Left lung (tissue), 14 donors: ENCODE measurements at places on chromosomes 5 and 9. TPM values are rescaled to one million over a fixed set of nuclear protein-coding genes. Genes with fewer than 3 reads are reported as not detected.
A peak's percentile ranks its signal among the peaks of the same experiment; 100 is the strongest.

GRCh38 chr5:123875561-123876275, 363.7 kb downstream of the CSNK1G3 start:
- DNase-seq, result no peak
- H3K27ac ChIP-seq, result no peak overlapping the region
- H3K4me1 ChIP-seq, result peaks cover 14% of the 10 kb centered on the region

KLHL9 gene
- 21.6 TPM for total RNA-seq

DNA sequence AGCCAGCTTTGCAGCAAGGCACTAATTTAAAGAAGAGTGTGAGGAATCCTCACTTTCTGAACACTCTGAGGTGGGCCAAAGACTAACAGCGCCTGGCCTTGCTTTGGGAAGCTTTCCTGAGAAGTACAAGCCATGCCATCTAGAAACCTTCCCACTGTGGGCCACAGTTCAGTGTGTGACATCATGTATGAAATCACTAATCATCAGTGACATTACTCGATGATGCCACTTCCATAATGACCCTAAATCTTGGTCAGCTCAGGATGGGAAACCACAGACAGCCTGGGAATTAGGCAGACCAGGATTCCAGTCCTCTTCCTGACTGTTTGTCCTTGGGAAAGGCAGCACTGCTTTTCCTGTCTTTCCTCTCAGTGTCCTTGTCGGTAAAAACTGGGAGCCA, 54.2 kb upstream of the HSPA9 start:
- H3K27ac ChIP-seq, result no peak overlapping the region
- H3K36me3 ChIP-seq, result no peaks in the 10 kb centered on the region
- DNase-seq, result no peak

LRRC14B gene
- not detected for total RNA-seq

GRCh38 chr5:106443746-106444145, 1227.0 kb downstream of the EFNA5 start:
- H3K36me3 ChIP-seq, result no peaks in the 10 kb centered on the region
- no peaks in the 10 kb centered on the region for H3K27me3 ChIP-seq
- no peaks in the 10 kb centered on the region for H3K4me1 ChIP-seq
- no peak for DNase-seq

- H3K27me3 ChIP-seq, result no peaks in the 10 kb centered on the region
- H3K36me3 ChIP-seq, result no peaks in the 10 kb centered on the region
- H3K4me1 ChIP-seq, result no peaks in the 10 kb centered on the region
- DNase-seq, result no peak
- H3K4me3 ChIP-seq, result no peak overlapping the region
Measured at GRCh38 chr5:76765249-76765648, 49.3 kb downstream of the F2R start.

DNA sequence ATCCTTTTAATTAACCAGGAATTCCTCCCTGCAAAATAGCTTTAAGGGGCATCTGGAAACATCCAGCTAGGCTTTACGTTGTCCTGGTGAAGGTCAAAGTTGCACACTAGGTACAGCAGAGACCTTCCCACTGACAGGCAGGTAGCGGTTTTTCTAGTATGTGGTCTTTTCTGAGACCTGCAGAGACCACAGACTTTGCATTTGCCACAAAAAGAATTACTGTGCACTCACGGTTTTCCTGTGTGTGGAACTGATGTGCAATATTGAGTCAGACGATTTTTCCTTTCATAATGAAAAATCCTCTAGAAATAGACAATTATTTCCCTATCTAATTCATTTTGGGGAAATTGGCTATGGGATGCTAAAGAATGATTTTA, 417.0 kb upstream of the ADAMTSL1 start:
- H3K27ac ChIP-seq, result no peak overlapping the region
- no peaks in the 10 kb centered on the region for H3K27me3 ChIP-seq
- no peak for DNase-seq
- no peaks in the 10 kb centered on the region for H3K36me3 ChIP-seq
- H3K4me1 ChIP-seq, result no peaks in the 10 kb centered on the region

- H3K4me1 ChIP-seq, result no peaks in the 10 kb centered on the region
- no peak for DNase-seq
- no peak overlapping the region for H3K4me3 ChIP-seq
- no peaks in the 10 kb centered on the region for H3K36me3 ChIP-seq
- H3K27me3 ChIP-seq, result no peaks in the 10 kb centered on the region
- H3K27ac ChIP-seq, result no peak overlapping the region
Measured at GRCh38 chr5:68148096-68148495, 67.5 kb upstream of the PIK3R1 start.

- no peak overlapping the region for H3K4me3 ChIP-seq
- peaks cover 21% of the 10 kb centered on the region for H3K36me3 ChIP-seq
- no peak overlapping the region for H3K27ac ChIP-seq
- H3K4me1 ChIP-seq, result peaks cover 14% of the 10 kb centered on the region
- no peaks in the 10 kb centered on the region for H3K27me3 ChIP-seq
Measured at GRCh38 chr5:132219289-132219970, 8.2 kb downstream of the P4HA2 start.

GRCh38 chr5:143205883-143206195, 197.6 kb downstream of the NR3C1 start:
- H3K27ac ChIP-seq, result no peak overlapping the region
- H3K4me1 ChIP-seq, result peaks cover 3% of the 10 kb centered on the region
- no peaks in the 10 kb centered on the region for H3K27me3 ChIP-seq
- no peak overlapping the region for H3K4me3 ChIP-seq

DNA sequence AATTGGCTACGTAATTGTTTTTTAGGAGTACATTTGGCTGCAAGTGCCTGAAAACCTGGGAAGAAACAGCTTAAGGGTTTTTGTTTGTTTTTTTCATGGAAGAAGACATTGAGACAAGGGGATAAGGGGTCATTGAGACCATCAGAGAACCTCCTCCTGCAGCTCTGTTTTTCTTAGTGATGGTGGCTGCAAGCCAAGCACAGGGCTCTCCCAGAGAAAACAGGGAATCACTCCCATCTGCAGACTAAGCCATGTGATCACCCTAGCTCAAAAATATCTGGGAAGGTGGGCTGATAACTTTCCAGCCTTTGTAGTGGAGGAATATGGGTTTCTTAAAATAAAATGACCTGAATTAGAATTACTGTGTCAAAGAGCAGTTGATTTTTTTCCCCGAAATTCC, 25.1 kb downstream of the PALM2AKAP2 start:
- no peak overlapping the region for H3K4me3 ChIP-seq
- H3K36me3 ChIP-seq, result no peaks in the 10 kb centered on the region
- DNase-seq, result no peak
- H3K4me1 ChIP-seq, result no peaks in the 10 kb centered on the region
- H3K27ac ChIP-seq, result no peak overlapping the region
- no peaks in the 10 kb centered on the region for H3K27me3 ChIP-seq

IL4 gene
- not detected for total RNA-seq

- no peak for DNase-seq
- peaks cover 4% of the 10 kb centered on the region for H3K4me1 ChIP-seq
- H3K36me3 ChIP-seq, result no peaks in the 10 kb centered on the region
- peaks cover 14% of the 10 kb centered on the region for H3K27me3 ChIP-seq
- H3K4me3 ChIP-seq, result no peak overlapping the region
Measured at GRCh38 chr9:129554649-129555048, 66.3 kb downstream of the C9orf50 start.

GRCh38 chr5:141522301-141522700, 33.4 kb downstream of the PCDHGC5 start:
- no peak for DNase-seq
- no peak overlapping the region for H3K4me3 ChIP-seq
- H3K27me3 ChIP-seq, result no peaks in the 10 kb centered on the region
- H3K27ac ChIP-seq, result peak overlapping the region; percentile 62
- H3K36me3 ChIP-seq, result peaks cover 77% of the 10 kb centered on the region
- peaks cover 10% of the 10 kb centered on the region for H3K4me1 ChIP-seq

UHRF2 gene
- total RNA-seq, result 32.7 TPM

DNA sequence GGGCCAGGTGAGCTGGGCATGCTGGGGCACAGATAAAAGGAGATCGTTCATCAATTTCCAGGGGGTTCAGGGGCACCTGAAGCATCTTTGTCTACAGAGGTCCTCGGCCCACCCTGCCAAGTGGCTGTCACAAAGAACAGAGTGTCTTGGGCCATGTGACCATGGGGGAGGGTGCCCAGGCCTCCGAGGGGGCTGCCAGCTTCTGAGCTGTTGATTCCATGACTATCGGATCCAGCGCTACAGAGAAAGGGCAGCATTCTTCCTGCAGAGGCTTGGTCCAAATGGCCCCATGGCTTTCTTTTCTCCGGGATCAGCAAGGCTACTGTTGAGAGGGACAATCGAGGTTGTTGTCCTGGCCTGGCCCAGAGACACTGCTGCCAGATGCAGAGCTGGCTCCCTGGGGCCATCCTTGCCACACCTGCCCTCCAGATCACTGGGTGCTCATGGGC, 289.2 kb downstream of the ZSWIM6 start:
- H3K36me3 ChIP-seq, result no peaks in the 10 kb centered on the region
- no peak for DNase-seq
- no peak overlapping the region for H3K27ac ChIP-seq
- H3K27me3 ChIP-seq, result no peaks in the 10 kb centered on the region

DNA sequence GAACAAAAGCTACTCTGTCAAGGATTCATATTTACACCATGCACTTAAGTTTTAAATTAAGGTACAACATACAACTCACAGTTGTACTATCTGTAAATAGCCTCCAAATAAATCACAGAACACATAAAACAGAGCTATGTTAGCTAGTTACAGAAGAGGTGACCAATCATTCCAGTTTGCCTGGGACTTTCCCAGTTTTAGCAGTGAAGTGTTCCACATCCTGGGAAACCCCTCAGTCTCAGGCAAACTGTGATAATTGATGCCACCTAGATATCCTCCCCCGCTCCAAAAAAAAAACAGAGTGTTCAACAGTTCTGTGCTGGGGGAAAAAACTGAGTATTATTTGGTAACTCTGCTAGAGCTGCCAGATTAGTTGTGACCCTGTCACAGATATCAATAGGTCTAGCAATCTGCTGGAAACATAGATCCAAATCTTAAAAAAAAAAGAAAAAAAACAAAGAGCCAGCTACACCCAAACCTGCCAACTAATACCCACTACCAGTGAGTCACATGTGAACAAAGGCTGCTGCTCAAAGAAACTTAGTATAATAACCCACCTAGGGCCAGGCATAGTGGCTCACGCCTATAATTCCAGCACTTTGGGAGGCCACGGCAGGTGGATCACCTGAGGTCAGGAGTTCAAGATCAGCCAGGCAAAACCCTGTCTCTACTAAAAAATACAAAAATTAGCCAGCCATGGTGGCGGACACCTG, 5.7 kb downstream of the TBCA start:
- H3K36me3 ChIP-seq, result no peaks in the 10 kb centered on the region
- H3K27ac ChIP-seq, result no peak overlapping the region
- no peaks in the 10 kb centered on the region for H3K27me3 ChIP-seq
- no peak for DNase-seq
- H3K4me3 ChIP-seq, result no peak overlapping the region

SLC6A18 gene
- not detected for total RNA-seq

DNA sequence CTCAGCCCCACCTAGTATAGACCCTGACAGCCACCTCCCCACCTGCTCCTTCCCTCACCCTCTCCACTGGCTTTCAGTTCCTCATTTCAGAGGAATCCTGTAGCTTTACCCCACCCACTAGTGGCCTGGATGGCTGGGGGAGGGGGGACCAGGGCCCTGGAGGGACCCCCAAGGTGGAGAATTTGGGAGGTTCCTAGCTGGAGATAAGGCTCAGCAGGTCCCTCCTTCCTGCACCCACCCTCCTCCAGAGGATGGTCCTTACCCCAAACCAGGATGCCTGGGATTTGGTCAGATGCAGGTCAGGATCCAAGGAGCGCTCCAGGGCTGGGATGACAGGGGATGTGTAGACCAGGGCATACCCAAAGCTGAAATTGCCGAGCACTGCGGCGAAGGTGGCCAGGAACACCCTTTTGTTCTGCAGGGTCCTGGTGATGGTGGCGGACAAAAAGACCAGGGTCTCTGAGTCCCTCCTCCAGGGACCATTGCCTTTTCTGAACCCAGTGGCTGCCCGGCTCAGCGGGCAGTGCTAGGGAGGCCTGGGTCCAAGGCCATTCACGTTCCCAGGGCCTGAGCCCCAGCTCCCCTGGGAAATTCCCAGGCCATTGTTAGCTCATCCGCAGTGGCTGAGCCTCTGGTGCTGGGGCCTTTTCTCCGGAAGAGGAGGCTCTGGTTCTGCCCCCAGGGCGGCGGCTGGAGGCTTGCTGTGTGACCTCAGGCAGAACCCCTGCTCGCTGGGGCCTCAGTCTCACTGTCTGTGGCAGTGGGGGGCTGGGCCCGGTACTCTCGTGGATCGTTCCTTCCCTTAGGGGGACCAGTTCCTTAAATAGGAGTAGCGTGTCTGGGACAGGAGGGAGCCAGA, 678 bp downstream of the SLC2A6 start:
- H3K36me3 ChIP-seq, result peaks cover 30% of the 10 kb centered on the region
- H3K4me1 ChIP-seq, result peaks cover 9% of the 10 kb centered on the region
- peak; percentile 81 for DNase-seq
- peak overlapping the region; percentile 71 for H3K27ac ChIP-seq
- peak overlapping the region; percentile 61 for H3K4me3 ChIP-seq

GRCh38 chr9:36194326-36195000, 3.7 kb downstream of the CLTA start:
- H3K27ac ChIP-seq, result no peak overlapping the region
- DNase-seq, result peak; percentile 23
- H3K36me3 ChIP-seq, result peaks cover 41% of the 10 kb centered on the region
- H3K4me3 ChIP-seq, result peak overlapping the region; percentile 93
- H3K4me1 ChIP-seq, result peaks cover 51% of the 10 kb centered on the region

GRCh38 chr9:3181049-3181953, 337.4 kb upstream of the PUM3 start:
- no peaks in the 10 kb centered on the region for H3K36me3 ChIP-seq
- peaks cover 17% of the 10 kb centered on the region for H3K27me3 ChIP-seq

DNA sequence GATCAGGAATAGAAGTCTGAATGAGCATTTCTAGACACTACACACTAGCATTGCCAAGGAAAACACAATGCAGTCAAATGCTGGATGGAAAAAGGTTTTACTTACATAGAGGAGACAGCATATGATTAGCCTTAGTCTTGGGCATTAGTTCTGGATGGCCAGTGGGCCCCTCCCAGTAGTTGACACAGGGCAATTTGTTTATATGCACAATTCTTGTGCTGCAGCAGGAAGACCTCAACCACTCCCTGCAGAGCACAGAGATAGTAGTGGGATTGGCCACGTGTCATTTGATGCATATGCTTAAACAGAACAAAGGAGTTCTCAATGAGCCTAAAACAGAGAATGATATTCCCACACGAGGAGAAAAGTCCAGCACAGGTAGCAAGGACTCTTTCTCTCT, 1496.2 kb upstream of the CDH6 start:
- no peak overlapping the region for H3K4me3 ChIP-seq
- H3K36me3 ChIP-seq, result no peaks in the 10 kb centered on the region

ZNF483 gene
- total RNA-seq, result 5.2 TPM

DNA sequence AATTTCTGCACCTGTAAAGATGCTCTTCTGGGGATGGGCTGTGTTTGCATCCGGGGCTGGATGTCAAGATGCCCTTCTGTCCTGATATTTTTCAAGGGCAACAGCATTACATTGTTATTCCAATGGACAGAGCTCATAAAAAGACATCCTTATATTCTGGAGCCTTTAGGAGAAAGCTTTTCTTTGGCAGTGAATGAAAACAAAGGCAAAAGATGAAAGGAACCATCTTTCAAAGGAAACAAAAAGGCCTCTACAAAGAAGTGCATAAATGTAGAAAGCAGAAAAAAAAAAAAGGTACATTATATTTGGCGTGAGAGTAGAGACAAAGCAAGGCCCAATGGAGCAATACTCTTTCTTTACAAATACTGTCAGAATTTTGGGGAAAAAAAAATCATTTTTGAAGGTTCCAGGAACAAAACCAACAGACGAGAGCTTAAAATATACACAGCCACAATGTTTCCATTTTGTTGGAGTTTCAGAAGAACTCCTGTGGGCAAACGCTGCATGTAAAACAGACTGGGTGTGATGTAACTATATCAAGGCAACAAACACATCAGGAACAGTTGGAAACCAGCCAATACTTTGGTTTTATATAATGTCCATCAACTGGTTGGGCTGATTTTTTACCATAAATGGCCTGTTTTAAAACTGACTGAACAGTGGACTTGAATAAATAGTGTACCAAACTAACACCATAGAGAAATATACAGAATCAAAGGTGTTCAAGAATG, 885.6 kb upstream of the DMAC1 start:
- no peak overlapping the region for H3K4me3 ChIP-seq
- H3K36me3 ChIP-seq, result no peaks in the 10 kb centered on the region
- H3K27me3 ChIP-seq, result no peaks in the 10 kb centered on the region
- DNase-seq, result no peak

PCDH12 gene
- total RNA-seq, result 15.6 TPM
